Activated effector memory CD4-positive, alpha-beta T cell treated with Interleukin-2 at 50 U/mL for 16 hours (primary cell): ENCODE measurements at places on chromosomes 5 and 9.

DNA sequence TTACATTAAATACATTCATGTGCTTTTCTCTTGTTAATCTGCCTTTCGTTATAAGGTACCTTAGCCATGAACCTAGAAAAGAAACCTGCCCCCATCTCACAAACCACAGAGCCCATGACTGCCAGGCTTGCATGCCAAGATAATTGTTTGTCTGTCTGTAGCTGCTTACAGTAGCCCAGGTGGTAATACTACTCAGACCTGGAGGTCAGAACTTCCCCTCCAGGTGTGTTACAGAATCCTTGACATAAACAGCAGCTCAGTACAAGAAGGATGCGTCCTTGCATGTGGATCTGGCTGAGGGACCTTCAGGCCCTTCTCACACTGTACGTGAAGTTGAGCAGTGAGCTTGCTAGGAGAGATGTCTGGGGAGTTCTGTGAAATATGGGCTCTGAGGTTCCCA lies 291.4 kb downstream of the CSNK1G3 start:
- DNase-seq = no peak

DNA sequence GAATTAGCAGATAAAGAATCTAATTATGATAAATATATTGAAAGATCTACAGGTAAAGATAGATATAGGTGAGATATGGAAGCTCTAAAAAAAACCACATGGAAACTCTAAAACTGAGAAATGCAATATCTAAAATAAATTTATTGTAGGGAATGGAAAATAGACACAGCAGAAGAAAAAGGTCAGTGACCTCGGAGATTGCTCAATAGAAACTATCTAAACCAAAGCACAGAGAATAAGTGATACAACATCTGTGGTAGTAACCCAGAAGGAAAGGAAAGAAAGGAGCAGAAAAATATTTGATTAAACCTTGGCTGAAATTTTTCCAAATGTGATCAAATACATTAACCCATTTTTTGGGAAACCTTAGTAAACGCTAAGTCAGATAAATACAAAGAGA lies 43.1 kb upstream of the GLIPR2 start:
- no peak for DNase-seq

DNA sequence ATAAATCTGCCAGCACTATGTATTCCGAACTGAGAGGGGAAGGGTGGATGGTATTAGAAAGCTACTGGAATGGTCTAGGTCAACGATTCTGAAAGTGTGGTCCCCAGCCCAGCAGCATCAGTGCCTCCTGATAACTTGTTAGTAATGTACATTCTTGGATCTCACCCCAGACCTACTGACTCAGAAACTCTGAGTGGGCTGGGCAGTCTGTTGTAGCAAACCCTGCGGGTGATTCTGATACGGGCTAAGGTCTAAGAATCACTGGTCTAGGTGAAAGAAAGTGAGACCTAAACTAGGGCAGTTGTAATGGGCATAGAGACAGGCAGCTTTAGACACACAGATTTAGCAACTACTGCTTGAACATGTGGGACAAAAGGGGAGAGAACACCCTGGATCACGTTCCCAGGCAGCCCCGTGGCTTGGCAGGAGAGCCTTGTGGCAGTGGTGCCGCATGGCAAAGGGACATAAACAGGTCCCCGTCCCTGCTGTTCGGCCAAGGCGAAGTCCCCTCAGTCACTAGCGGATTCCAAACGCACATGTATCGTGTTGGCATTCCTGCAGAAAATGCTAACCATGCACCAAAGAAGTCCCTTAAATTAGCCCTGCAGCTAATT lies 216.3 kb downstream of the TTLL11 start:
- DNase-seq = no peak

DNA sequence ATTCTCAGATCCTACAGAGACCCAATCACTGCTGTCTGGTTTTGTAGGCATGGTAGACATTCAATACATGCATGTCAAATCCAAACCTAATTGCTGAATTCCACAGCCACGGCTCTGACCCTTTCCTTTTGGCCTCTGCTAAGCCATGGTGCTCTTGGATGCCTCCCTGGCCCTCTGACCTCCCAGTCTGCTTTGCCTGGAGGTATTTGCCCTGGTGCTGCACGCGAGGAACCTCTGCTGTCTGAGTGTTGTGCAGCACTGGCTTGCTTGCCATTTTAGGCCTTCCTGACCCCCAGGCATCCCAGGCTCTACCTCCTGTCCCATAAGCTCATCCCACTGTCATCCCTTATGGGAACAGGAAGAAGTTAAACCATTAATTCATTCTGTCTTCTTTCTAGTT lies 60.9 kb downstream of the DOCK2 start:
- DNase-seq = no peak

DNA sequence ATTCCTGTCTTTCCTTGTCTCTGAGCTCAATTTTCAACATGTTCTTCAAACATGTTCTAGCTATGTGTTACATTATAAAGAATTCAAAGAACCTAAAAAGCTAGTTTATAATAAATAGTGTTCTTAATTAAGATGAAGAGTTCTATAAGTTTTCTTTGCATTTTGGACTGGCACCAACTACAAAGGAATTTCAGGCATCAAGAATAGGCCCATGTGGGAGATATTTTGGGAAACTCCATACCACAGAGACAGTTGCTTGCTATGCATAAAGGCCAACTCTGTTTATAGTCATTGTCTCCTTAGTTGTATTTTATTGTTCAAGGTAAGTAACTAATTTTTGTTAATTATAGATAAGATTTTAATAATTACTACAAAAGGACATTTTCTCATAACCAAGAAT lies 4.5 kb downstream of the SLF1 start:
- no peak for DNase-seq

DNA sequence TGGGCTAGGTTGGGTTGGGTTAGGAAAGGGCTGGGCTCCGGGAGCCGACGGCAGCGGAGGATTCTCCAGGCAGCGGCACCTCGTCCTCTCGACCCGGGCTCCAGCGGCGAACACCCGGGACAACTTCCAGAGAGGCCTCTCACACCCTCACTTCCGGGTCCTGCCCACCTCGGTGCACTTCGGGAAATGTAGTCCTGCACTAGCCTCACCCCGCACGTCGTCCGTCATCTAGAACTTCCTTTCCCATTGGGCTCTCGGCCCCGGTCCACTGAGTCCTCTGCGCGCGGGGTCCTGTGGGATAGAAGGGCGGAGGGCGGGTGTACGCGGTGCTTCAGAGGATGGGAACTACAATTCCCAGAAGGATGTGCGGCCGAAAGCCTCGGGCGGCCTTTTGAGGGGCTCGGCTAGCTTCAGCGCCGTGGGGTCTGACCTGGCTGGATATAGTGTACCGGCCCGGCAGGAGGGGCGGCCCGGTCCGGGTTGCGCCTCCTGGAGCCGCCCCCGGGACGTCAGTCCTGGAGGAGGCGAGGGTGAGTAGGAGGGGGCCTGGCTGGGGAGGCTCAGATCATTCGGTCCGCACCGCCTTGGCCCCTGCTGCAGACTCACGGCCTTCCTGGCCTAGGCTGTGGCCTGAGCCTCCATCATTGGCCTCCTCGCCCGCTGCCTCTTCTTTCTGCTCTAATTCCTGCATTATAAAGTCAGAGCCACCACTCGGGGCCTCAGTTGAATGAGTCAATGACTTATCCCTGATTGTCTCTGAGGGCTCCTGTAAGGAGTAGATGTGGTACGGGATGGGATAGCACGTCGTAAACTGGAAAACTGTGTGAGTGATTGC lies at the start of the genes ERP44 and INVS:
Gene ERP44 (minus strand): TSS at position 114 of the 835 bp plus-strand sequence. CDS start 160 bp downstream, outside the sequence.
Gene INVS (plus strand): TSS at position 357 of the 835 bp plus-strand sequence. CDS start 5,279 bp downstream, outside the sequence.
- DNase-seq = peak; percentile 95

- no peak for DNase-seq
Measured at GRCh38 chr5:130773813-130774212, 391.2 kb downstream of the HINT1 start.

- DNase-seq = no peak
Measured at GRCh38 chr5:95244479-95244878, 40.4 kb downstream of the MCTP1 start.

- DNase-seq = no peak
Measured at GRCh38 chr5:139744471-139745131, 51.0 kb upstream of the PSD2 start.

DNA sequence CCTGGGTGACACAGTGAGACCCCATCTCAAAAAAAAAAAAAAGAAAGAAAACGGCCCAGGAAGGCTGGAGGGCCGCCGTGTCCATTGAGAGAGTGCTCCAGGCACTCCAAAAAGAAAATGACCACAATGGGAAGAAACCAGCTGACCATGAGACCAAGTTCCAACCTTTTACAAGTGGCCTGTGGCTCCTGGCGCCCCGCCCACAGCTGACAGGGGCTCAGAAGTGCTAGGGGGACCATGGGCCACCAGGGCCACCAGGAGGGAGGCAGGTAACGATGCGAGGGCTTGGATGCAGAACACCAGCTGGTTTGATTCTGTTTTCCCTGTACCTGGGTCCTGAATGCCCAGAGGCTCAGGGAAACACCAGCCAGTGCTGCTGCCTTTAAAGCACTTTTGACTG lies 34.6 kb downstream of the FXN start:
- DNase-seq = no peak

DNA sequence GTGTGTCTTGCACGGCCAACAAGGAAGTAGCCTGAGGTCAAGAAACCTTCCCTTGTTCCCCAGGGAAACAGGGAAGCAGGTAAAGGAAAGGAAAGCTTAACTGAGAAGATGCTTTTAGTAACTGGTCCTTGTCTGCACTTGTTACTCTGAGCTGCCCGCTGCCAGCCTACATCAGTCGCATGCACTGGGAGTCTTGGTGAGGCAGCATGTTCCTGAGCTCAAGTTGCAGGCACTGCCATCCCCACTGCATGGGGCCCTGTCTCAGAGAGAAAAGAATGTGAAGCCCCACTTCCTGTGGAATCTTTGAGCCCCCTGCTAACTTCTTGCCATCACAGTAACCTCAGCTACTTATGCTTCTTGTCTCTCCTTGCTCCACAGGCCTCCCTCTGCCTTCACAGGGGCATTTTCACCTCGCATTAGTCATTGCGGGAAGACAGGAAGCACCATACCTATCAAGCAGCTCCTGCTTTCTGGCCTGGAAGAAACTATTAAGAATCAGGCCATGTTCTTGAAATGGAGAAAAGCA lies 344.1 kb upstream of the ADAMTSL1 start:
- no peak for DNase-seq

DNA sequence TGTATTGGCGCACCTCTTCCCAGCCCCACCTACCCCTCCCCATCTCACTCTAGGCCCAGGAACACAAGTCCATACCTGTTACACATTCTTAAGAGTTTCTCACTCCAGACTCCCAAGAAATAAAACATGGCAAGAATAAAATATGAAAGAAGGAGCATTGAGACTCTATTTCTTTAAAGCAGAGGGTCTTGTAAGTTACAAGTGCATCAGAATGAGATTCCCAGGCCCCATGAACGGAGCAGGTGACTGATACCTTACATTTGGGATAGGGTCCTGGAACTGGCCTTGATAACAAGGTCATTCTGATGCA lies 5.7 kb downstream of the EGR1 start:
- no peak for DNase-seq

DNA sequence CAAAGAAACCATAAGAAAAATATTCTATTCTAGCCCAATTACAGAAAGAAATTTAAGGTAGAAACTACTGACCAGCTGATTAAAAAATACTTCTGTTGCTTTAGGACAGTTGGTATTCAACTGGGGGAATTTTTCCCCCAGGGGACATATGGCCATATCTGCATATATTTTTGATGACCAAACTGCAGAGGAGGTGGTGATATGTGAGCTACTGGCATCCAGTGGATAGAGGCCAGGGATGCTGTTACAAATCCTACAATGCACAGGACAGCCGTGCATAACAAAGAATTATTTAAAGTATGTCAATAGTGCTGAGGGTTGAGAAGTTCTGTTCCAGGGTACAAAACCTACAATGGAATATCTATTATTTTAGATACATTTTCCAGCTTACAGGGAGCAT lies 24.0 kb downstream of the ZFR start:
- DNase-seq = no peak

- no peak for DNase-seq
Measured at GRCh38 chr9:6910032-6910431, 152.3 kb downstream of the KDM4C start.

DNA sequence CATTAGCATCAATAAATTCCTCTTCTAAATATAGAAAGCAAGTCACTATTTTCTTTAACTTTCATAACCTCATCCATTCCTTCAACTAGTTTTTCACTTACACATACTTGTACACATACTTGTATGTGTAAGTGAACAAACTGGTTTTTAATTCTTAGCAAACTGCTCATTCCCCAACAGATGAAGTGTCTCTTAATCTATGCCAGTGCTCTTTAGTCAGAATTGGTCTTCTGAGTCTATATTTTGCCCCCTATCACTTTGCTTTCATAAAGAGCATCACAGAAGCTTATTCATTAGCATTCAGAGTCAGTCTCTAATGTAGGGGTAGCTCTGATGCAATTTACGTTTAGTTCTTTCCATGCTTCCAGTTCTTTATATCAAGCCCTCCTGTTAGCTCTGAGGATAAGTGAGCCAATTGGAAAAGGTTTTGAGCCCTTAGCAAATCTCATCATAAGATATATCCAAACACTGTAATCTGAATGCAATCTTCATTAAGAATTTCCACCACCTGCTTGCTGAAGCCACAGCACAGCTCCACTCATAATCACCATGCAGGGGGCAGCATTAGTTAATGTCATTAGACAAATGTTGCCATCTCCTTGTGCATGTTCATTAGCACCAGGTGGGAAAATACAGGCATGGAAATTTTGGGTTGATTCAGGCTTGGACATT lies 178.5 kb upstream of the SLC24A2 start:
- no peak for DNase-seq

- DNase-seq = no peak
Measured at GRCh38 chr9:125431741-125432271, 170.2 kb downstream of the GAPVD1 start.

GRCh38 chr9:122827761-122828093 lies 661 bp downstream of the PDCL start:
- DNase-seq = no peak

DNA sequence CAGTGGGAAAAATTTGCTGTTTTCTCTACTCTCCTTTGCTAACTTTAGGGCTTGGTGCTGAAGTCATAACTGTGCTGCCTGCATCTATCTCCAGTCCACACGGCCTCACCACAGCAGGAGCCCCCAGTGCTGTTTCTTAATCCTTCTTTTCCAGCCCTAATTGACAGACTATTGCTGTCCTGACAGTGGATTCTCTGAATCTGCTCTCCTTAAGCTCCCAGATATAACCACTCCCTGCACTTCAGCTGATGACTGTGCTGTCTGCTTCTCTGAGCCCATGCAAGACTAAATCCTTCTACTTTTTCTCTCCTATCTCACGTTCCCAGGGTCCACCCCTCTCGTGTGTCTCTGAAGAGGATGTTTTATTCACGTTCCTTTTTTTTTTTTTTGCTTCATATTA lies 19.7 kb upstream of the GRIA1 start:
- DNase-seq = no peak
